ENCODE measurements at places on chromosomes 12 and 14.
A peak's percentile ranks its signal among the peaks of the same experiment; 100 is the strongest.

- DNase-seq = peak; percentile 38
Observed at GRCh38 chr12:94532490-94533422, 73.1 kb upstream of the CEP83 start.

DNA sequence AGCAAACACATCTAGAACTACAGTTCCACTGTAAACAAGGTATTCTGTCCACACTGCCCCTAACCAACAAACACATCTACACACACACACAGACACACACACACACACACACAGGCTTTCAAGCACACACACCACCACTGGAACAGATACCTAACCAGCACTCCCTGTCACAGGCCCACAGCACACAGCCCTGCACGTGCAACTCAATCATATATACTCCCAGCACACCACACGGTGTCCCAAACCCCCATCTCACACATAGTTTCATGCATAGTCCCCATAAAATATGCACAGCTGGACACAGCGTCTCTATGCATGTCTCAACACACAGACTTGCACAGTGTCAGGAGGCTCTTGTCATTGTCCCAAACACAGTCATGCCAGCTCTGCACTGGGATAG is 27.6 kb downstream of the KRT8 start:
- no peak for DNase-seq

GRCh38 chr12:112557951-112558630 is 139.3 kb downstream of the PTPN11 start:
- no peak for DNase-seq

DNA sequence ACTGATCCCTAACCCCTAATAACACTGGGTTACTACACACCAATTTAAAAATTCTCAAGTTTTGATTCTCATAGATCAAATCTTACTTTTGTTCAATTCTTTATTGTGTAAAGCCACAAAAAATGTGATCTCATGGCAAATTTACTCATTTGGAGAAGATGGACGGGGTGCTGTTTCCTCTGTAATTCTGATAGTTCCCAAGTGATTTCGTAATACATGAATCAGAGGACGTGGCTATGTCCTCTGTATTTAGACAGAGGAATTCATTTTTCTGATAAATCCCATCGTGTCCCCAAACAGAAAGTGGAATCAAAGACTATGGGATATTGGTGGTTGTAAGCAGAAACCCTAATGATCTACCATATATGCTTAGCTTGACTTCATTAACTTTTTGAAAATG is 76.6 kb upstream of the GNG2 start:
- no peak for DNase-seq

DNA sequence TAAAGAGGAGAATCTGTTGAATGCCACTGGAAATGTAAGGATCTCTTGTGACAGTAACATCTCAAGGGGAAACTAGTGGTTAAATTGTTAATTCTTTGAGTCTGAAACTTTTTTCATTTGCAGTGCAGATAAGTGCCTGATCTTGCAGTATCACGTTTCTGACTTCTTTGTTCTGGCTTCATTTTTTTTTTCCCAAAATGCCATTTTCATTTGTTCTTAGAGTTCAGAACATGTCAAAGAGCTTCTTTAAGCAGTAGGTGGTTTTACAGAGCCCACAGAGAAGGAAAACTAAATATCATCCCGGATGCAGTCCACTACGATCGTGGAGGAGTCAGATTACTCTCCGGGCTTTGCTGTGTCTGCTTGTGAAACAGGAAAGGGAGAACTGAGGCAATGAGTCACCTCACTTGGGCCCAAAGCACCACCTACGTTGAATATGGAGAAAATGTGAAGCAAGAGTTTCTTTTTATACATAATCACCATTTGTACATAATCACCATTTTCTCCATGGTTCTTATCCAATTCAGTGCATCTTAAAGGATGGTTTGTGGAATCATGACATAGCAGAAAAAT is 43.9 kb downstream of the HMGA2 start:
- DNase-seq = no peak

DNA sequence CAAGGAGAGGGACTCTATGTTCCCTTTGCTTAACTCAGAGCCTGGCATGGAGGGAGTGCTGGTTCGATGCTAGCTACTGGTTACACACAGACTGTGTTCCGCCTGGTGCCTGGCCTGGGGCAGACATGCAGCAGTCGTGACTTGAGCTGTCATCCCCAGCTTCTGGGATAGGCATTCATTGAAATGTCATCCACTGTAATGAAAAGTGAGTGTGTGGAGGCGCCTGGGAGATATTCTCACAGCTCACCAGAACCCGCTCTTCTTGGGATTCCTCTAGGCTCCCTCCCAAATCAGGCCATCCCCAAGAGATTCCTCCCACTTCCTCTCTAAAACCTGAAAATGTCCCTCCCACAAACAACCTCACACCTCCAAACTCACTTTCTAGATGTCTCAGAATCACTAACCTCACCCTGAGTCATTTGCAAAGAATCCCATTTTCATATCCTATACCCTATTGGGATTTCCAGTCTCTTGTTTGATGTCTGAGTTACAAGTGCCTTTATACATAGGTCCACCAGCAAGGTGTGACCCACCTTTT is 82.8 kb downstream of the CRACR2A start:
- DNase-seq = no peak

DNA sequence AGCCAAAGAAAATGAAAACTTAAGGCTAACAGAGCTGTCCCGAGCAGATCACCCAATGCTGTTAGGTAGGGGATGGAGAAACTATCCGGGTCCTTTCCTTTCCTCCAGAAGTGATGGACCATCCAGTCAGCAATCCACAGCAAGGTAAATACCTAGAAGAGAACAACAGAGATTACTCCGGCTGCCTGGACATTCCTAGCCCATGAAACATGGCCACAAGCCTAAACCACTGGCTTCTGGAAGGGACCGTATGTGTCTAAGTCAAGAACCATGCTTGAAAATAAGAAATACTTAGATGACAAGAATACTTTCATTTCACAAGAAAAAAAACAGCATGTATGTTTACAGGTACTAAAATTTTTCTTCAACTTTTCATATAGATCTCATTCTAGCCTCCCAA is 152.9 kb downstream of the SLC41A2 start:
- DNase-seq = no peak

DNA sequence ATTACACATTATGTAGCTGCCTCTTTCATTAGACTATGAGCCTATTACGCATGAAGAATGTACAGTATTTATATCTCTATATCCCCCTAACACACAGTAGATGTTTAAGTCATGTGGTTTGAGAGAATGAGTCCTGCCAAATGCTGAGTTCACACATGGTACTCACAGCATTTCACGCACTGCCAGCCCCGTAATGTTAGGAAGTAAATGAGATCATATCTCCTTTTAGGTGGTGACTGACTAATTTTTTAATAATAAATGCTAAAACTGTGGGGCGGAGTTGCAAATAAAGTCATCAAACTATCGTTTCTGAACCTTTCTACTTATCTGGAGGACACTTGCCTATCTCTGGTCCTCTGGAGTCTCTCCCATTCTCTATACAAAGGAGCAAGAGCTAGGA is 343.8 kb downstream of the ADAMTS20 start:
- DNase-seq = no peak

- DNase-seq = no peak
Observed at GRCh38 chr12:109817627-109818231, 15.5 kb downstream of the TRPV4 start.

GRCh38 chr14:75426332-75427125 is 1.3 kb upstream of the JDP2 start:
- DNase-seq = no peak

DNA sequence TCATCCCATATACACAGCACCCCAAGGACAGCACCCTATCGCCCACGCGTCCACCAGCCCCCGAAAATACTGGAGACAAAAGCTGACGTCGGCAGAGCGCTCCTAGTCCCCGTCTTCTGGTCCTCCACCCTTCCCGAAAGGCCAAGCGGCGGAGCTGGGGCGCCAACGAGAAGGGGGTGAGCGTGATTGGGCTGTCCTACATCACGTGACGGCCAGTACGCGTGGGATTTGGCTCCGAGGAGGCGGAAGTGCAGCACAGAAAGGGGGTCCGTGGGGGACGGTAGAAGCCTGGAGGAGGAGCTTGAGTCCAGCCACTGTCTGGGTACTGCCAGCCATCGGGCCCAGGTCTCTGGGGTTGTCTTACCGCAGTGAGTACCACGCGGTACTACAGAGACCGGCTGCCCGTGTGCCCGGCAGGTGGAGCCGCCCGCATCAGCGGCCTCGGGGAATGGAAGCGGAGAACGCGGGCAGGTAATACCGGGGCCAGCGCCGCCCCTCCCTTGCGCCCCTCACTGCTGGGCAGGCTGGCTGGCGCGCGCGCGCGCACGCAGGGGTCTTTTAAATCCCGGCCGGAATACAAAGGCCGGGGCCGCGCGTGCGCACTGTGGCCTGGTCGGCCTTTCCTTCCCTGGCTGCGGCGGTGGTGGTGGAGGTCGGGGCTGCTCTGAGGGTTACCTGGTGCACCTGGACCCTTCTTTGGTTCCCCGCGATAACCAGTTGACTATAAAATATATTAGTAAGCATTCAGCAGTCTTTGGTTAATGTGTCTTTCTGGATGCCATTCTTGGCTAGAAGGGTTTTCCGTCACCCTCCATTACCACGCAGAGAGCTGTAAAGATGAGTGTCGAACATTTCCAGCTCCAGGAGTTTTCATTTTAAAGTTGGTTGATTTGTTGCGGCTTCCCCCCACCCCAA is at the start of gene TDG:
Gene TDG (plus strand): TSS at position 283 of the 915 bp plus-strand sequence. CDS start 166 bp downstream, at position 449.
- DNase-seq = peak; percentile 93

GRCh38 chr12:102702447-102703114 is 214.5 kb downstream of the PAH start:
- DNase-seq = peak; percentile 2

DNA sequence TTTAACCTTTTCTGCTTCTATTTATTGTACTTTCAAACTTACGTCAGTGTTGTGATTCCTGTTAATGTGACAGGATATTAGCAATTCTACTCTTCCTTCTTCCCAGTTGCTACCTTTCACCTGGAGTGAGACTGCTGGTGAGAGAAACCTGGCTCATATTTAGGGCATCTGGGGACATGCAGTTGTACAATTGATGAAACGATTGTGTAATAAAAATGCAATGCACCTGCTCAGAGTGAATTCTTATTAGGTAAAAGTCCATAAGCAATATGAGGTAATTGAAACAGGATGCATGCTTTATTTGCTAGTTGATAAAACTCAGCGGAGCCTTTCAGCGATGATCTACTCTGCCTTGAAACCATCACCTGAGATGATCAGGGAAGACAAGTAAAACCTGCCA is 116.1 kb upstream of the FBXO33 start:
- DNase-seq = no peak

DNA sequence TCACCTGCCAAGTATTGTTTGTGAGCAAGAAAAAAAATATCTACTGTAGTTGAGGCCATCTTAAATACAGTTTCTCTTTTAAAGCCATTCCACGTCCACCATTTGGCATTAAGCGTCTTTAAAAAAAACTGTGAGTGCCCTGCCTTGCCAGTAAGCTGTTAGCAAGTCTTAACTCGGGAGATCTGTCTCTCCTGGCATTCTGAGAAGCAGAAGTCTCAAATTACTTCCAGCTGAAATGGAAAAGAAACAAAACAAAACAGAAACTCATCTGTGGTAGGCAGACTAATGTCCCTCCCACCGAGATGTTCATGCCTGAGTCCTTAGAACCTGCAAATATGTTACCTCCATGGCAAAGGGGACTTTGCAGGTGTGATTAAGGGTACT is 126.2 kb downstream of the CRADD start:
- no peak for DNase-seq

DNA sequence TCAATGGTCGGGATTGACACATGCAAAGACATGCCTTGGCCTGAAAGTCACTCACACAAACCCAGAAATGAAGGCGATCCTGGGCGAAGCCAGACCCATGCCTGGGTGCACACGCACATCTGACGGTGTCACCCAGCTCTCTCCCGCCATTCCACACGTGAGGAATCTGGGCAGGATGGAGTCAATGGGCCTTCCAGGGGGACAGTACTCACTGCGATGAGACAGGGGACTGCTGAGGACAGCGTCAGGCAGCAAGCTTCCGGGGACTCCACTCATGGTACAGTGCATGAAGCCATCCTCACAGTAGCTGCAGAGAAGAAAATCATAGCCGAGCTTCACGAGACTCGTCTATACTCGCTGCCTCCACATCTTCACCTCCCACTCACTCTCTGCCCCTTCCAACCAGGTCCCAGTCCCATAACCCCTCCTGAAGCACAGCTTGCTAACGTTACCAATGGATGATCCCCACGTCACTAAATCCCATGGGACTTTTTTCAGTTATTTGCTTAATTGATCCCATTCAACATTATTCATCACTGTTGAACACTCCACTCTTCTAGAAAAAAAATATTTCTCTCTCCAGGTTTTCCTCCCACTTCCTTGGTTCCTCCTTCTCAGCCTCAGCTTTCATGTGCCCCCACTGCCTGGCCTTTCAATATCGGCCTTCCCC is 77.8 kb downstream of the VWF start:
- DNase-seq = no peak

GRCh38 chr14:100524933-100525243 is 62.3 kb downstream of the BEGAIN start:
- no peak for DNase-seq

- DNase-seq = no peak
Observed at GRCh38 chr12:69822201-69822860, 2.7 kb upstream of the MYRFL start.

DNA sequence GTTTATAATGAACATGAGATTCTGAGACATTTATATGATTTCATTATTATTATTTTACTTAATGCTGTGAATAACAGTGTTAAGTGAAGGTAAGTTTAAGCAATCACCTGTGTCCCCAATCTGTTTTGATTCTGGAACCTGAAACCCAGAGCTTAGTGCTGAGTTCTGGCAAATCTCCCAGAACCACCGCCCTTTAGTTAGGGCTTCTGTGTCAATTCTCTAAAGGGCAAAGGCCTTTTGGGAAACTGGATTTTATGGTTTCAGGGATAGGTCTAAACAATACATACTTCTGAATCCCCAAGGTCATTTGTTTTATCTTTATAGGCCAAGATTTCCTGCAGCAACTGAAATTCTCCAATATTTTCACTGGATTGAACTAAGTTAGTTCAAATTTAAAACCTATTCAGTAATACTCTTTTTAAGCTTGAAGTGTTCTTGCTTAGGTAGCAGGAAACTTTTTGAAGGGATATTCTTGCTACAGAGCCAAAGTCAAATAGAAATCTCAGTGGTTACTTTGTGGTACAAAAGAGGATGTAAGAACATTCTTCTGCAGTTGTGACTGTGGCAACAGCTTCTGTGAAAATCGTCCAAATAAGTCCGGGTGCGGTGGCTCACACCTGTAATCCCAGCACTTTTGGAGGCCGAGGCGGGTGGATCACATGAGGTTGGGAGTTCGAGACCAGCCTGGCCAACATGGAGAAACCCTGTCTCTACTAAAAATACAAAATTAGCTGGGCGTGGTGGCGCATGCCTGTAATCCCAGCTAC is 10.0 kb upstream of the PKP2 start:
- DNase-seq = no peak

Data from stimulated activated CD4-positive, alpha-beta T cell treated with anti-CD3 and anti-CD28 coated beads, Interleukin-1b, Interleukin-23, amount 100 ng/mL, for 24 hours (primary cell).